ENCODE measurements at places on chromosomes 11 and 22. TPM values are rescaled to one million over a fixed set of nuclear protein-coding genes. Genes with fewer than 3 reads are reported as not detected.

- no peak for DNase-seq
Observed at GRCh38 chr11:85668157-85668556, 3.2 kb upstream of the CREBZF start.

GRCh38 chr11:122724520-122724919 lies 69.0 kb downstream of the UBASH3B start:
- no peak for DNase-seq

DNA sequence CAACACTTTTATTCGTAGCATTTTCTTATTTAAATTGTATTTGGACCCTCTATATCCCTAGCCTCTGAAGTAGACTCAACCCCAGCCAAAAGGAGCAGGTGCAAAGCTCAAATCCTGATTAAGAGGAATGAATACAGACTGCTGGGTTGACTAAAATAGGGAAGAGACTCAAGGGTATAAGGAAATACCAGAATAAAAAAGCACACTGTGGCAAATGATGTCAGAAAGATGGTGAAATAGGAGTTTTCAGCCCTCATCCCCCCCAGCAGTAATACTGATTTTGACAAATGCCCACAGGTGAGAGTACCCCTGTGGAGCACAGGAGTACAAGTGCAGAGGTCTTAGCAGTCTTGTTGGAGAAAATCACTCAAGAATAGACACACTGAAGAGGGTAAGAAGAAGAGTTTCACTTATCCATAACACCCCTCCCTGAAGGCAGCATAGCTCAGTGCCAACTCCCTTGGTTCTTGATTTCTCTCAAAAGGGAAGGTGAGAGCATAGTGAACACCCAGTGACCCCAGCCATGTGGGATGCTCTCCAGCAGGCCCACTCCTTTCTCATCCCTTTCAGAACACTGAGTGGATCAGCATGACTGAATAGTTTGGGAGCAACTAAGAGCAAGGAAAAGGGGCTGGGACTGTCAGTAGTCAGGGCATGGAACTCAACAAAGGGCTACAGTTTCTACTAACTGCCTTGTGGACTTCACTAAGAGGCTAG lies 71.7 kb downstream of the TBC1D22A start:
- no peak for DNase-seq

GRCh38 chr22:33054001-33054675 lies 4.0 kb downstream of the SYN3 start:
- no peak for DNase-seq

The IFITM10 gene
- 2.0 TPM for total RNA-seq

DNA sequence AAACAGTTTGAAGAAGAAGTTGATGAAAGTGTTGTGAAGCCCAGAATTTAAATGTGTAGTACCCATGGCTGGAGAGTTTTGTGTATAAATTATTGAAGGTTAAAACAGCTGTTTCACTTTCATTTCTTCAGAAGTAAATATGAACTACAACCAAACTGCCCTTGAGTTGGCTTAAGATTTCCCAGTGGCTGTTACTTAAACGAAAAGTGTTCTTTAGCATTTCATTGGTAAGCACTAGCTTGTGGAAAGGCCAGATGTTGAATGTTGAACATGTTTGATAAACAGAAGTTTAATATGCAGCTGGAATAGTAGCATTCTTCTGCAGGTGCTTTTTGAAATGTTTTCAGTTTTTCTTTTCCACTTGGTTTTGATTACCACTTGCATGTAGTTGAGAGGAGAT lies 83.2 kb upstream of the TNRC6B start:
- DNase-seq = no peak

The DRD4 gene
- total RNA-seq = 0.81 TPM

- DNase-seq = no peak
Observed at GRCh38 chr22:43505896-43506295, 94.1 kb downstream of the MPPED1 start.

- DNase-seq = no peak
Observed at GRCh38 chr11:46120346-46121300, 631 bp downstream of the PHF21A start.

GRCh38 chr11:128963744-128964325 lies 21.2 kb upstream of the TP53AIP1 start:
- DNase-seq = no peak

- DNase-seq = no peak
Observed at GRCh38 chr11:44028401-44028800, 19.4 kb upstream of the ACCSL start.

DNA sequence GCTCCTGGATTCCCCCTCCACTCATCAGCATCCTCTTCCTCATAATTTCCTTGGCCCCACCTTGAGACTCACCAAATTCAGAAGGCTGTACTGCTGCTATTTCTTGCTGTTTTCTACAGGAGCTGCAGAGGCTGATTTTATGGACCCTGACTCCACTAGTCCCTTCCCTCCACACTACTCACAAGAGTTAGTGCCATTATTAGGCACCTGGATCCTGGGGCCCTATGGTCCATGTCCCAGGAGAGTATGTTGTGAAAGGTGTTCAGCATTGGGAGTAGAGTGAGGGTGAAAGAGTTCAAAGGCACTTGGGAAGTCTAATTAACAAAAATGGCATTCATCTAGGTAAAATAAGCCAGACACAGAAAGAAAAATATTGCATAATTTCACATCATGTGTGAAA lies at the start of gene OR56A4:
OR56A4 (minus strand) TSS at position 101 of the 400 bp plus-strand sequence. CDS start 3,954 bp downstream, outside the sequence.
- no peak for DNase-seq

GRCh38 chr11:110818032-110818687 lies 105.9 kb upstream of the ARHGAP20 start:
- DNase-seq = no peak

DNA sequence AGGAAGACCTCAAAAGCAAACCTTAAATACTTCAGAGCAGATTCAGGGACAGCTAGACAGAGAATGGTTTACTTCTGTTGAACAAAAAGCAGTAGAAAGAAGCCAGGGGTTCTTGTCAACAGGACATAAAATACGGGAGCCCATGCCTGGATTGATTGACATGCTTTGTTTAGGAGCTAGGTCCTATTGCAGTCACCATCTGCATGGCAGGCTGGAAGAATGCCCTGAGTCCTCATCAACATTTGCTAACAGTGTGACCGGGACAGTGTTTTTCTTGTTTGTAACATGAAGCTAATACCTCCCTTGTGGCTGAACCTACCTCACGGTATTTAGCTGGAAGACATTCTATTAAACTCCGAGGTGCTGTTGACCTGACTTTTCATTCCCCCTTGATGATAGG lies 225.4 kb downstream of the NTM start:
- no peak for DNase-seq

DNA sequence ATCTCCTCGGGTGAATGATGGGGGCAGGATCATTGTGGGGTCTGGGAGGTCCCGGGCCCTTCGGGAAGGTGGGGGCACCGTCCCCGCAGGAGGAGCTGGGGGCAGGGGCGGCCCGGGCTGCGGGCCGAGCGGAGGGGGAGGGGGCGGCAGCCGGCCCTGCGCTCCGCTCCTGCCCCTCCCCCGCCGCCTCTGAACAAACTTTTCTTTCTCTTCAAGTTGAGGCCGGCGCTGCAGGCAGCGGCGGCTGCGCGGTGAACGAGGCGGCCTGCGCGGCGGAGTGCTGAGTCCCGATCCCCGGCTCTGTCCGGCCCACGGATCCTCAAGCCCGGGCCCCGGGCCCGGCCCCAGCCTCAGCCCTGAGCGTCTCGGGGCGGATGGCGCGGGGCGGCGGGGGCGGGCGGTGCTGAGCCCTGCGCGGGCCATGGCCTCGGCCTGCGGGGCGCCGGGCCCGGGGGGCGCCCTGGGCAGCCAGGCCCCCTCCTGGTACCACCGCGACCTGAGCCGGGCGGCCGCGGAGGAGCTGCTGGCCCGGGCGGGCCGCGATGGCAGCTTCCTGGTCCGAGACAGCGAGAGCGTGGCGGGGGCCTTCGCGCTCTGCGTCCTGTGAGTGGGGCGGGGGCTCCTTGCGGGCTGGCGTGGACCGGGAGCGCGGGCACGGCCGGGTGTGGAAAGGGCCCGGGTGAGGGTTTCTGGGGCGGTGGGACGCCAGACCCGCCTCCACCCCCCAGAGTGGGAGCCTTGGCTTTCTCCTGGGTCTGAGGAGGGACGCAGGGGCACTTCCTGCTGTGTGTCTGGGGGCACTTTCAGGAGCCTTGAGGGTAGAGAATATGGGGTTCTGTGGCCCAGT lies at the start of gene INPPL1:
INPPL1 (plus strand) TSS at position 204 of the 847 bp plus-strand sequence; CDS start at position 422, 218 bp downstream.
- DNase-seq = no peak

The SLC25A1 gene
- total RNA-seq = 22.2 TPM

The PKDREJ gene
- total RNA-seq = 0.11 TPM

All from cardiac septum (tissue), 1 donor.